Chondrocyte (in vitro differentiated cells): ENCODE measurements at places on chromosomes 1 and 21.

- DNase-seq = no peak
These were observed 5.5 kb downstream of the SORT1 start for GRCh38 chr1:109392037-109392787.

DNA sequence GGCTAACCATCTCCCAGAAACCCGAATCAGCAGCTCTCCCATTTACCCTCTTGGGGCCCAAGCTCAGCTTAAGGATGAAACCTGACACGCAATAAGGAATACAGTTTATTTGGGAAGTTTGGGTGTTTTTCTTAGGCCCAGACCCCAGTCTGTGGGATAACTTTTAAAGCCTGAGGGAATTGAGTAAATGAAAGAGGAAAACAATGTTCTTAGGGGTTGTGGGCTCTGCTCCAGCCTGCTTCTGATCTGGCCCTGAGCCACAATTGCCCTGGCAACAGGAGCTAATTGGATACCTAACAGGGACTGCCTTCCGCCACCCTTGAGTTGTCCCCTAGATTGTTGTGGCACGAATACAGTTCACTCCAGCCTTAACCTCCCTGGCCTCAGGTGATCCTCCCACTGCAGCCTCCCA lies 20.1 kb downstream of the DYRK3 start:
- DNase-seq = no peak

GRCh38 chr1:171222936-171223335 lies 25.4 kb upstream of the FMO1 start:
- no peak for DNase-seq

DNA sequence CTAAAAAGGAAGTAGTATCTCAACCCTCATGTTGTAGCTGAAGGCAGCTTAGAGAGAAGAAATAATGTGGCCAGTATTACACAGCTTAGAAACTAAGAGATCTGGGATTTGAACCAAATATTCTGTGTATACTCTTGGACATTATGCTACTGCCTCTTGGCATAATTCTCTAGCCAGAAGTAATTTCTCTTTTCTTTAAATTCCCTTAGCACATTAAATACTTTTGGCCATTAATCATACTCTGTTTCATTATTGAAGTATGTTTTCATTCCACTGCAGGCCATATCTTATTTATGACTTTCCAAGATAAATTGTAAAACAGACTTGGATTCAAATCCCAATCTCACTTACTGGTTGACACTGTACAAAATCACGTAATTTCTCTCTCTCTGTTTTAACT lies 181.3 kb upstream of the SPAG17 start:
- no peak for DNase-seq

- DNase-seq = no peak
These were observed 36.8 kb downstream of the AHDC1 start for GRCh38 chr1:27567146-27567526.
